ENCODE measurements at places on chromosomes 6 and 20.

DNA sequence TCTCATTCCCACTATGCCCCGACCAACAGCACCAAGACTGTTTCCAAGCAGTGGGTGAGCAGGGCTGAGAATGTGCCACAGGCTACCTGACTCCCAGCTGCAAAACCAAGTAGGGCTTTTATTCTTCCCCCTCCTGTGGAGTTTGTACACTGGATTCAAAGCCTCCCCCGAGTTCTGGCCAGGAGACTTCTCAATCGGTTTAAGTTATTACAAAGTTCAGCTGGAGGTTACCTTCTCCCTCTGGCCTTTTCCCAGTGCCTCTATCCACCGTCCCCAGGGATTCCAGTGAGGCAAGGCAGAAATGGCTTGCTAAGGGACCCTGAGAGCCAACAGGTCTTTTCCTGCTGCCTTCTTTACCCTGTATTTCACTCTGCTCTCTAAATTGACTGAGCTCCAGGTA is 217.0 kb downstream of the ADGRG6 start:
- DNase-seq, result no peak

DNA sequence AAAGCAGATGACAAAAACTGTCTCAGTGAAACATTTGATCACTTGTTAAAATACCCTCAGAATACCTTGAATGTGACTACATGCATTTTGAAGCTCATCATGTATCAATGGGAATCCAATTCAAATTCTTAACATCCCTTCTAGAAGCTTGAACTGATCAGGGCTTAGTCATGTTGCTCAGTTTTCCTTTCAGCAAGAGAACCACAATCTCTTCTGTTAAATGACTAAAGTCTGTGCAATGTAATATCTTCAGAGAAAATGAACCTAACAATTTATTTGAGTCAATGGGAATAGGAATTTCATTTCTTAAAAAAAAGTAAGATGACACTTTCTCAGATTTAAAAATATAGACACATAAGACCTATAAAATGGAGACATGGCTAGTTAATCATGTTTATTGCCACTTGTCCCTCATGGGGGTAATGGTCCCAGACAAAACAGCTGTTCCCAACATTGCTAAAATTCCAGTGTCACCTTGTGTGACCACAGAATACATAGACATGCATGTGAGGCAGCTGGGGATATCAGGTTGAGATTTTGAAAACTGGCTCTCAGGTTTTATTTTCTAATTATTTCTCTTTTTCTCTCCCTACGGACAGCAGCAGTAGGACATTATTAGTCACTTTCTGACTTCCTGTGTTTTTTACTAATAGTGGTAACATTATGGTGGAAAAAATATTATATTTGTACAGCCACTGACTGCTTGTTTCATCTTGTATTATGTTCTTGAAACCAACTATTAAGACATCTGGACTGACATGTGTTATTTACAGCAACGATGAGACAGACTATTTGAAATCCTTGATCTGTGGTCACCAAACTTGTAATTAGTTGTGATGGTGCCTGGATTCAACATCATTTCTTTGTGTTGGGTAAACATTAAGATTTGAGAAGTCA is 192.5 kb downstream of the COL9A1 start:
- no peak for DNase-seq

DNA sequence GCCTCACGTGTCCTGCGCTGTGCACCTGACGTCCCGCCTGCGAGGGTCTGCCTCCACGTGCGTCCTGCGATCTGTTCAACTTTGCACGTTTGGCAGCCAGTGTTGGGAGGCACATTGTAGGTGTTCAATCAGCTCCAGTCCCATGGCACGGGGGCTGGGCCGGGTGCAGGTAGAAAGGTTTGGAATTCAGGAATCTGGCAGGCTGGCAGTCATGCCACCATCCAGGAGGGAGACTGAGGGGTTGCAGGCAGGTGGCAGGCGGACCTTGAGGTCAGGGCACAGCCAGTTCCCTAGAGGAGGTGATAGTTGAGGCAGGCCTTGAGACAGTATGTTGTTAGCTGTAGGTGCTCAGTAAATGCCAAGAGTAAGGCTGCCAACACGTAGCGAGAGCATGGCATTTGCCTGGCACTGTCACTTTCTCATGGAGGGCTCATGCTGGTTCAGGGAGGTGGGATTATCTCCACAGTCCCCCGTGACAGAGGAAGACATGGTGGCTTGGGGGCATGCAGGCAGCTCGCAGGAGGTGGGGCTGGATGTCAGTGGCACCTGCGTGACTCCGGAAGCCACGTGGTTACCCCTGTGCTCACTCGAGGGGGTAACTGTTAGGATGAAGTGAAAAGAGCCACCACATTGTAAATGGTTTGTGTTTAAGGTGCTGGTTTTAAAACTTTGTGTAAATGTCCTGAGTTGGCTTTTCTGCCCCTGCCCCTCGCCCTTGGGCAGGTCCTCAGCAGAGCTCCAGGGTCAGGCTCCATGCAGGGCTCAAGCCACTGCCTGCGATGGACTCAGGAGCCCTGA is 111.8 kb upstream of the FRMD1 start:
- DNase-seq, result no peak

DNA sequence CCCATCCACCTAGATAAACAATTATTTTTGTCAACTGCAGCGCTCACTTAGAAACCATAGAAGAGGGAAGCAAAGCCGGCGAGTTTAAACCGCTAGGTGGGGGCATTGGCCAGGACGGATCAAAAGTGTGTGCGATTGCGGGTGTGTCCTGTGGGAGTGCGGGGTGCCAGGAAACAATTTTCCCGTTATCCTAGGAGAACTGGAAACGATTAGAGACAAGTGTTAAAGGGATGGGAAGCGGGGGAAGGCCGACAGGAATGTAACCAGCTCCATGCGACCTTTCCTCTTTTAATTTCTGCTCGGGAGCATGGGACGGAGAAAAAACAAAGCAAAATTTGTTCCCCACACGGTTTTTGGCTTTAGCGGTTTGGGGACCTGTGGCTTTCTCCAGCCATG is 2.8 kb upstream of the HTR1B start:
- DNase-seq, result no peak

DNA sequence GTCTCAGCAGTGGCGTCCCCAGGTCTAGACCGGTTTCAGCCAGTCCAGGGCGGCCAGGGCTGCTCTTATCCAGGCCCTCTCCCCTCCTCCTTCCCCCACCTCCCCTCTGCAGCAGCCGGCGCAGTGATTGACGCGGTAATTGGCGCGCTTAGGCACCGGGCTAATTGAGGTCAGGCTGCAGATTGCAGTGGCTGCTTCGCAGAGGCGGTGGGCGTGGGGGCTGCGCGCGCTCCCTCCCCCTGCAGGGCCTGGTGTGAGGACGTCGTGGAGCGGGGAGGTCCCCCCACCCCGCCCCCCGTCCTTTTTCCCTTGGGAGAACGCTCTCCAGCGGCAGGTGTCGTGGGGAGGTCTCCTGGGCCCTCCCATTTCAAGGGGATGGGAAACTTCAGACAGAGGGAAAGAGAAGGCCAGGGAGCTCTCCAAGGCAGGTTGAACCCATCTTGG is 70.4 kb upstream of the BLCAP start:
- DNase-seq, result no peak

DNA sequence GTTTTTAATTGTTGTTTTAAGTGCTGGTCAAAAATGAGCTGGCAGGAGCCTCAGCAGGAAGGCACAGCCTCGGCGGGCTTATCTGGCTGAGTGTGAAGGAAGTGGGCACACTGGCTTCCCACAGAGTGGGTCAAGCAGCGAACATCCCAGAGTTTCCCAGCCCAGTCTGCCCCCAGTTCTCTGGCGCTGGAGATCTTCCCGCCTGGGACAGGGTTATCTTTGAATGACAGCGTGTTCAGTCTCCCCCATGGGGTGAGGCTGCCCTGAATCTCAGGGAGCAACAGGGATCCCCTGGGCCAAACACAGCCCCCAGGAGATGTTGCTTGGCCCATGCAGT is 122.2 kb upstream of the PTPN1 start:
- no peak for DNase-seq

DNA sequence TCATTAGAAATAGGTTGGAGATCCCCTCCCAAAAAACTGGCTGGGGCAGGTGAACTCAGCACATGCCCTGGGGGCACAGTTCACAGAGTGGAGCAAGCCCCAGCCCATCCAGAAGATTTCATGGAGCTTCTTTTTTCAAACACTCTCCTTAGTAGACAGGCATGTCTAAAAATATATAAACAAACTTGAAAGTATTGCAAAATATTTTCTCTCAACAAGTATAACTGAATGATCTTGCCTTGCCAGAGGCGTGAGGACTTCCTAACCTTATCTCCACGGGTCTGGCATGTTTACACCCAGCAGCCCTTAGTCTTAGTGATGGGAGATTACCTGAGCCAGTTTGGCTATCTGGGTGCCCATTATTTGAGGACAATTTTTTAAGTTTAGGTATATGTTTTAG is 107.1 kb downstream of the QRSL1 start:
- no peak for DNase-seq

Measured in activated T-cell treated with anti-CD3 and anti-CD28 coated beads for 4 hours (primary cell).